ENCODE measurements at places on chromosomes 11 and 22. TPM values are rescaled to one million over a fixed set of nuclear protein-coding genes. Genes with fewer than 3 reads are reported as not detected.

DNA sequence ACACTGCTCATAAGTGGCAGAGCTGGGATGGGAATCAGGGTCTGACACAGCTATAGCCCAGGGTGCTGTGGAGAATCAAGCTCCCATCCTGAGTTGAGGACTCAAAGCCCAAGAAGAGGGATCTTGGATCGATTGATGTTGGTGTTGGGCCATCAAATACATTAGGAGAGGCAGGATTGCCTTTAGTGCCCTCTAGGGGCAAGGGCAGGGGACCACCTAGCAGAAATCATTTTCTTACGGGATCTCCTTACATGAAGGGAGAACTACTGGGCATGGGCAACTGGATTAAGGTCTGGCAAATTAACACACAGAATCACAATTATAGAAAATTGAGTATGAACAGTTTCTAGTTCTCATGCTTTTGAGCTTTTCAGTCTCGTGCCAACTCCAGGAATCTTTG is 24.9 kb upstream of the EMSY start:
- no peak overlapping the region for H3K27ac ChIP-seq
- no peak overlapping the region for H3K4me3 ChIP-seq
- H3K27me3 ChIP-seq, result no peaks in the 10 kb centered on the region
- DNase-seq, result peak; percentile 34

OR51B5 gene
- 0.22 TPM for total RNA-seq

- no peak overlapping the region for H3K27ac ChIP-seq
- H3K27me3 ChIP-seq, result no peaks in the 10 kb centered on the region
- H3K4me1 ChIP-seq, result peaks cover 47% of the 10 kb centered on the region
- no peak overlapping the region for H3K4me3 ChIP-seq
Measured at GRCh38 chr11:46360878-46361277, 13.6 kb downstream of the DGKZ start.

DNA sequence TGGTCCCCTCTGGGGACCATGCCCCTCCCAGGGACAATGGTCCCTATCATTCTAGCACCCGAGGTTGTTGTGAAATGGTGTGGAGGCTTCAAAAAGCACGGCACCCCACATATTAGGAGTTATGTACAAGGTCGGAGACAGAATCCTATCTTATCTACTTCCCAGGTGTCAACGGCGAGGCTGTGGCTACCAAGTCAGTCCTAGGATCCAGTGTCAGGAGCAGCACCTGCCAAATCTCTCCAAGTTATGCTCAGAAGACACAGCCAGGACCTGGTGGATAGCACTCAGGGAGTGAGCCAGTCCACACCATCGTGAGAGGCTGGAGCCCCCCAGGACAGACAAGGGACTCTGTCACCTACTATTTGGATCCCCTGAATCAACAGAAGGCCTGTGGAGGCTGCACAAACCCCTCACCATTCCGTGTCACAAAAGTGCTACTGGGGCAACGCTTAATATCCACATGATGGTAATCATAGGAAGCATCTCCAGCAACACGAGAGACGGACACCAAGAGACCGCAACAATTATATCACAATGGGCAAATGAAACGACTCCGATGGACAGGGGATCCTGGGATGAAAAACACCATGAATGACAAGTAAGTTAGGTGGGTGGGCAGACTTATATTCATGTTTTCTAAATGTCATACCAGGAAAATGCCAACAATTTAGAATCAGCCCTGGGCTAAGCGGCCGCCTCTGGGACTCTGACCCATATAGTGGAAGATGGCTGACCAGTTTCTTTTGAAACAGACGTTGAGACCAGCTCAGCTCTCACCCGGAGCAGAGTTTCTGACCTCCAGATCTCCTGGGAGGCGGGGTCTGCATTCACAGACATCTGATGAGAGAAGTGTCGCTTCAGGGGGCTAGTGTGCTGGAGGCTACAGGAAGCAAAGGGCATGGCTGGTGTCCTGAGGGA is 108.4 kb downstream of the MED15 start:
- DNase-seq, result no peak
- H3K4me1 ChIP-seq, result no peaks in the 10 kb centered on the region
- H3K36me3 ChIP-seq, result no peaks in the 10 kb centered on the region
- H3K27ac ChIP-seq, result no peak overlapping the region

DNA sequence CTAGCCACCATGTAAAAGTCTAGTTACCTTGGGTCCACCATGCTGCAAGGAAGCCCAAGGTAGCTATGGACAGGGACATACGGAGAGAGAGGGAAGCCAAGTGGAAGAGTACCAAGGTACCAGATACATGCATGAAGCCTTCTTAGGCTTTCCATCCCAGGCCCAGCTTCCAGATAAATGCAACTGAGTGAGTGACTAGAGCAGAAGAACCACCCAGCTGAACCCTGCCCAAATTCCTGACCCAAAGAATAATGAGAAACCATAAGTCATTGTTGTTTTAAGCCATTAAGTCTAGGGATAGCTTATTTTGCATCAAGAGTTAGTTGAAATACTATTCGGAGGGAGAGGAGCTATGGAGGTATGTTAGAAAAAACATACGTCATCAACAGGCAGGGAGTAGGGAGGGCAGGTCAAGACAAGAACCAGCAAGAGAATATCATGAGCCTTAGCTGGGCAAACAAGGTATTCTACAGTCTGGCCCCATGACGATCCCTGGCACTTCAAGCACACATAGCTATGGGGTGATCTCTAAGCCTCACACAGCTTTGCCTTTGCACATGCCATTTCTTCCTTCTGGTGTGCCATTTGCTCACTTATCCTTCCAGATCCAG is 36.5 kb upstream of the APLNR start:
- DNase-seq, result no peak
- H3K4me3 ChIP-seq, result no peak overlapping the region

- no peak overlapping the region for H3K27ac ChIP-seq
- H3K36me3 ChIP-seq, result no peaks in the 10 kb centered on the region
- peak; percentile 1 for DNase-seq
- peaks cover 7% of the 10 kb centered on the region for H3K27me3 ChIP-seq
- H3K4me1 ChIP-seq, result peaks cover 16% of the 10 kb centered on the region
Measured at GRCh38 chr22:19875531-19876313, 21.0 kb upstream of the GNB1L start.

GRCh38 chr11:15826826-15827225 is 529.5 kb downstream of the SOX6 start:
- peaks cover 32% of the 10 kb centered on the region for H3K4me1 ChIP-seq
- no peaks in the 10 kb centered on the region for H3K27me3 ChIP-seq
- peak; percentile 86 for DNase-seq
- H3K27ac ChIP-seq, result no peak overlapping the region
- H3K4me3 ChIP-seq, result no peak overlapping the region

TIMP3 gene
- total RNA-seq, result 6.3 TPM

CRYBB3 gene
- total RNA-seq, result 0.19 TPM

DNA sequence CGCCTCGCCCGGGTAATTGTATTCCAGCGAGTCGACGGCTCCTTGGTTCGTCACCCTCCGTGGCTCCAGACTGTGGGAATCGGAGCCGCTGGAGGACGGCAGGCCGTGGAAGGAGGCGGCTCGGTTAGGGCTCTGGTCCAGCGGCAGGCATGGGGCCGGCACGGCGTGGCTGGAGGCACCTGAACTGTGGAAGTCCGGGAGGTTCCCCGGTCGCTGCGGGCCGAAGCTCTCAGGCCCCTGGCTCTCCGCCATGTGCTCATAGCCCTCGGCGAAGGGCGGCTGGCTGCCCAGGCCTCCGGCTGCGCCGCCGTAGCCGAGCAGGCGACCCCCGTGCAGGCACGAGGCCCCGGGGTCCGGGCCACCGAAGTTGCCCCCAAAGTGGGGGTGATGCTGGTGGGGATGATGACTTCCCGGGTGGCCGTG is 1.7 kb downstream of the MN1 start:
- H3K27ac ChIP-seq, result no peak overlapping the region
- peaks cover 64% of the 10 kb centered on the region for H3K27me3 ChIP-seq

GRCh38 chr11:119726150-119726553 is 2.8 kb downstream of the NECTIN1 start:
- H3K36me3 ChIP-seq, result no peaks in the 10 kb centered on the region
- H3K27ac ChIP-seq, result peak overlapping the region; percentile 53
- DNase-seq, result peak; percentile 36
- peak overlapping the region; percentile 99 for H3K4me3 ChIP-seq

GRCh38 chr11:79536155-79536917 is 95.5 kb upstream of the TENM4 start:
- no peaks in the 10 kb centered on the region for H3K4me1 ChIP-seq
- no peak for DNase-seq
- no peaks in the 10 kb centered on the region for H3K27me3 ChIP-seq
- no peak overlapping the region for H3K4me3 ChIP-seq
- no peak overlapping the region for H3K27ac ChIP-seq

DNA sequence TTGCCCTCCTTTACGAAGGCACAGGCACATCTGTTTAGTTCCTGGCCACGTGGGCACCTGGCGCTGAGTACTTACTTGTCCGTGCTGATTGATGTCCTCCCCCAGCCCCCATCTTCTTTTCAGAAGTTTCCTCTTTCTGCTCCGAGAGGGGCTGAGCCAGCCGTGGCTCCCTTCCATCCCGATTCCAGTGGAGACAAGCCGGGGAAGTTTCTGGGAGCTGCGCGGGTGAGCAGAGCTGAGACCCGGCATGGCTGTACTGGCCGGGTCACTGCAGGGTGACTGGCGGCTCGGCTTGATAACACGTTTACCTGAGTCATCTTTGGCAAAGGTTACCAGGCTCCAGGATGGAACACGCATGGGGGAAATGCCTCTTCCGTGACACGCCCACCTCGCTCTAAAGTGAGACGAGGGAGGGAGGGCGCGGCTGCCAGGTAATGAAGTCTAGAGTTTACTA is 45.4 kb upstream of the ATXN10 start:
- no peaks in the 10 kb centered on the region for H3K27me3 ChIP-seq
- no peak for DNase-seq
- no peaks in the 10 kb centered on the region for H3K4me1 ChIP-seq
- no peak overlapping the region for H3K4me3 ChIP-seq
- no peaks in the 10 kb centered on the region for H3K36me3 ChIP-seq
- no peak overlapping the region for H3K27ac ChIP-seq

DNA sequence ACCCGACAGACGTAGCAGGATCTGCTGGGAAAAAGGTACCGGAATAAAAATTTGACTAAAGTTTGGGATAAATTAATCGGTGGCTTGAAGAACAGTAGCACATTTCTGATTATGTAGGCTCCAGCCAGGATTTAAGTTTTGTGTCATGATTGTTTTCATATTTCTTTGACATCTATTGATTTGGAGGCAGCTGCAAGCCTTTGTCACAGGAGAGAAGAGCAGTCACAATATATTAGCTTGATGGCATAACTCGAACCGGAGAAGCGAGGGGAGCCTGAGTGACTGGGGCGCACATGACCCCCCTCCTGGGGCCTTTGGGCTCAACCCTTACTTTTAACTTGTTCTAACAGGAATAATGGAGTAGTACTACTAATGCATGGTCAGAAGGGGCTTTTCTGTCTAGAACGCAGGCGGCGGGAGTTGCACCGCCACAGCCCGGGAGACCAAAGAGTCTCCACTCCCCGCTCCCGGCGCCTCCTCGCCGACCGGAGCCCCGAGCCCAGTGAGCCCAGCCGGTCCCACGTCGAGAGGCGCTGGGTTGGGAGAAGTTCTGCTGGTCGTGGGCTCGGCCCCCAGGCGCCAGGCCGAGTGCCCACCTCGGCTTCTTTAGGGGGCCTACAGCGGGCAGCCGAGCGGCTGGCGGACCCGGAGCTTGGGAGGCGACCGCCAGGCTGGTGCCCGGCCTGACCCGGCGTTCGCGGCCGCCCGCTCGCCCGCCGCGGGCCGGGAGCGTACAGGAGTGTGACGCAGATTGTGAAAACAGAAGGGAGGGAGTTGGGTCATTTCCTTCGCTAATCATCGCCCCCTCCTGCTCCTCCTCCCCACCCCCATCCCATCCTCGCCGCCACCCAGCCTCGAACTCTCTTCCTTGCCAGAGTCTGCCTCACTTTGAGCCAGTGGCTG is 15.7 kb upstream of the PAX6 start:
- H3K4me1 ChIP-seq, result peaks cover 64% of the 10 kb centered on the region
- H3K27me3 ChIP-seq, result peaks cover 87% of the 10 kb centered on the region
- DNase-seq, result peak; percentile 71
- H3K27ac ChIP-seq, result no peak overlapping the region
- H3K4me3 ChIP-seq, result peak overlapping the region; percentile 50

- H3K4me1 ChIP-seq, result peaks cover 4% of the 10 kb centered on the region
- H3K27me3 ChIP-seq, result no peaks in the 10 kb centered on the region
- no peak for DNase-seq
- H3K27ac ChIP-seq, result no peak overlapping the region
Measured at GRCh38 chr11:17781221-17781620, 46.6 kb downstream of the KCNC1 start.

GRCh38 chr11:74019104-74019738 is 10.3 kb upstream of the UCP3 start:
- no peaks in the 10 kb centered on the region for H3K36me3 ChIP-seq
- H3K27ac ChIP-seq, result no peak overlapping the region
- DNase-seq, result no peak
- H3K27me3 ChIP-seq, result no peaks in the 10 kb centered on the region

DNA sequence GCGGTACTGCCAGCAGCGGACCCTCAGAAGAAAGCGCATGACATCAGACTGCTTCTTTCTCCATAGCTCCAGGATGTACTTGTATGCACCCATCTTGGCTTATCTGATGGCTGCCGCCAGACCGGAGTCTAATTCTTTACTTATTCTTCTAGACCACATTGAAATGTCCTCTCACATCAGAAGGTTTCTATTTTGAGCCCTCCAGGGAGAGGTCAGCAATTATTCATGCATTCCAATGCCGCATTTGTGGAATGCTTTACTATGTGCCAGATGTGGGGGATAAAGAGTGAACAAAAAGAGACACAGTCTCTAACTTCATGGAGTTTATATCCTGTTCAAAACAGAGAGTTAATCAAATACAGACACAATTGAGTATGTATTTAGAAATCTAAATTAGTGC is 230.1 kb downstream of the MIAT start:
- DNase-seq, result peak; percentile 22
- no peak overlapping the region for H3K4me3 ChIP-seq
- H3K36me3 ChIP-seq, result no peaks in the 10 kb centered on the region
- no peaks in the 10 kb centered on the region for H3K4me1 ChIP-seq
- H3K27ac ChIP-seq, result no peak overlapping the region

DNA sequence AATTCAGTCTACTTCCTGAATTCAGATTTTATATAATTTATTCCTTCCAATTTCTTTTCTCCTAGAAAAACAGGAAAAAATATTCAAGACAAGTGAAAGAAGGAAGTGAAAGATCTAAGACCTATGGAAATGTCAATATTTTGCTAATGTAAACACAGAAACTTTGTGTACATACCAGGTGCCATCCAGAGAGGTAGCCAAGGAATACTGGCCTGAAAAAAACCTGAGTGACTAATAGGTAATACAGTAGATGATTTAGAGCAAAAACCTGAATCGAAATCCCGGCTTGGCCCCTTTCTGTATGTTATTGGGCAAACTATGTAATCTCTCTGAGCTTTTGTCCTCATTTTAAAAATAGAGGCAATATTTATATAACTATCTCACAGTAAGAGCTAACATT is 59.2 kb upstream of the FSHB start:
- no peaks in the 10 kb centered on the region for H3K36me3 ChIP-seq
- H3K4me1 ChIP-seq, result no peaks in the 10 kb centered on the region
- DNase-seq, result no peak
- H3K27me3 ChIP-seq, result no peaks in the 10 kb centered on the region

All from neural progenitor cell (in vitro differentiated cells).